ENCODE measurements at places on chromosomes 7 and 10.
A peak's percentile ranks its signal among the peaks of the same experiment; 100 is the strongest.

- DNase-seq, result peak; percentile 41
These were observed 418.3 kb downstream of the PAXIP1 start for GRCh38 chr7:154584352-154585252.

DNA sequence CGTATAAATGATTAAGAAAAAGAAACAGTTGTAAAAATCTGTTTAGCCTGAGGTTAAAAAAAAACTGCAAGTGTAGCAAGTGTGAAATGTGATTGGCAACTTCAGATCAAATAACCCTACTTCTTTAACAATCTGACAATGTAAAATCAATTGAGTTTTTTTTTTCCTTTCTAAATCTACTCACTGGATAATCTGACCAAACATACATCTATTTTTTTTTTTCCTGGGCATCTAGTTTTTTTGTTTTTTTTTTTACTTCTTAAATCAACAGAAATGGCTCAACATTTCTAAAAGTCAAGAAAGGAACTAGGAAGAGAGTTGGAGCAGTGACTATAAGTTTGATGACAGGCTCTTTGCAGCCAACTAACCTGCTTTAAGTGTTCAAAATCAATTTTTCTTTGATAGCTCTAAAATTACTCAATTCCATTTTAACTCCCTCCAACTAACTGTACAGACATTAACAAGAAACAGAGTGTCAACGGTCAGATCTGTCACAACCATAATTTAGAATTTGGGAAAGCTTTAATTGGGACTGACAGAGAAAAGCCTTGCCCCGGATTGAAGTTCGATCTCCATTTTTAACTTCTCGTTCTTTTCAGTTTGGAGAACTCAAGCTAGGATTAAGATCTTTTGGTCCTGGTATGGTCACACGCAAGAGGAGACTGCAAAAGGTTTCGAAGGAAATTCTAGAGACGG lies 1.2 kb downstream of the ARL3 start:
- DNase-seq, result no peak

- no peak for DNase-seq
These were observed 177.3 kb upstream of the PHYHIPL start for GRCh38 chr10:58998924-58999713.

GRCh38 chr7:143892527-143893300 lies 9.3 kb downstream of the TCAF1 start:
- DNase-seq, result no peak

GRCh38 chr7:5143106-5143505 lies 46.9 kb upstream of the WIPI2 start:
- no peak for DNase-seq

- no peak for DNase-seq
These were observed 105.7 kb upstream of the DNAJB12 start for GRCh38 chr10:72460284-72460876.

DNA sequence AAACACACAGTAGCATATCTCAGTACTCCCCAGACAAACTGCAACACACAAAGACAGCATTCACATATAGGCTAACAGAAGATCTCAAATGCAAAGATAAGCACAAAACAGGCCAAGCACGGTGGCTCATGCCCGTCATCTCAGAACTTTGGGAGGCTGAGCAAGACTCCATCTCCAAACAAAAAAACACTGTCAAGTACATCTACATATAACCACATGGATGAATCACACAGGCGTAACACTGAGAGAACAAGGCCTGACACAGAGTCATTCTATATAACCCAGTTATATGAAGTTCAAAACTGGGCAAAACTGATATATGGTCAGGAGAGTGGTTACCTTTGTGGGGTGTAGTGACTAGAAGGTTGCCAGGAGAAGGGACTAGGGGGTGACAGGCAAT lies 506.4 kb downstream of the KCNMA1 start:
- DNase-seq, result no peak

DNA sequence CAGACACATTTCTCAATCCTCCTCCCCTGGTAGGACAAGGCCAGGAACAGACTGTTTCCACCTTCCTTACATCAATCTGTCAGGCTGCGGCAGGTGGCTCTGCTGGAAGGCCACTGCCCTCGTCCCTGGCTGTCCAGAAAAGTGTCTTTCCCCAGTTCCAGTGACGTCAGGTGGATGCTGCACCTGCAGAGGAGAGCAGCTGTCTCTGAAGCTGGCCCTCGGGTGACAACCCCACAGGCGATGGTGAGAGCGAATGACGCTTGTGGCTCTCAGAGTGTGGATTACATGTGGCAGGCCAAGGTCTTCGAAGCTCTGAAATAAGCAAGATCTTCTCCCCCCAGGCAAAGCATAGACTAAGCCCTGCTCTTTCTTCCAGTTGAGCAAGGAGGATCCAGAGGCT lies 146.9 kb upstream of the RET start:
- no peak for DNase-seq

DNA sequence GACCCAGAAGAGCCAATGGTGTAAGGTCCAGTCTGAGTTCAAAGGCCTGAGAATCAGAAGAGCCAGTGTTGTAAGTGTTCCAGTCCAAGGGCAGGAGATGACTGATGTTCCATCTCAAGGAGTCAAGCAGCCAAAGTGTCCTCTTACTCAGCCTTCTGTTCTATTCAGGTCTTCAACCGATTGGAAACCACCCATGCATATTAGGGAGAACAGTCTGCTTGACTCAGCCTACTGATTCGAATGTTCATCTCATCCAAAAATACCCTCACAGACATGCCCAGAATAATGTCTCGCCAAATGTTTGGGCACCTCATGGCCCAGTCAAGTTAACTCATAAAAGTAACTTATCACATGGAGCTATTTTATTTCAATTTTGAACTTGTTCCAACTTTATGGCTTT lies 2.9 kb upstream of the WDFY4 start:
- DNase-seq, result no peak

- DNase-seq, result no peak
These were observed 15.1 kb upstream of the RET start for GRCh38 chr10:43061760-43062159.

GRCh38 chr7:157003756-157004520 lies 6.5 kb downstream of the MNX1 start:
- DNase-seq, result no peak

GRCh38 chr7:93921607-93922566 lies at the start of gene GNG11:
GNG11 (plus strand) TSS chr7:93921735; CDS start chr7:93922138, 403 bp downstream.
- peak; percentile 53 for DNase-seq

- DNase-seq, result peak; percentile 50
These were observed 176.1 kb downstream of the CHN2 start for GRCh38 chr7:29370531-29371314.

- no peak for DNase-seq
These were observed 85.2 kb upstream of the AMPH start for GRCh38 chr7:38716397-38716796.
